ENCODE measurements at places on chromosomes 7 and 10.

DNA sequence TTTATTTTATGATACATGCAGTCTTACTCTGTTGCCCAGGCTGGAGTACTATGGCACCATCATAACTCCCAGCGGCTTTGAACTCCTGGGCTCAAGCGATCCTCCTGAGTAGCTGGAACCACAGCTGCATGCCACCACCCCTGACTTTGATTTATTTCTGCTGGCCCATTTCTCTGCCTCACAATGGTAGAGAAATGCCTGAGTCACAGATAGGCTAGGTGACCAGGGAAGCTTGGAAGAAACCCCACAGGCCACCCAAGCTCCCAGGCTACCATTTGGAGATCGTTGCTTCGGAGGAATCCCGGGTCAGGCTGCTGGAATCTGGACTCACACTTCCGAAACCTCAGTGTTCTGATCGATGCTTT is 17.4 kb upstream of the BAIAP2L1 start:
- DNase-seq = no peak

DNA sequence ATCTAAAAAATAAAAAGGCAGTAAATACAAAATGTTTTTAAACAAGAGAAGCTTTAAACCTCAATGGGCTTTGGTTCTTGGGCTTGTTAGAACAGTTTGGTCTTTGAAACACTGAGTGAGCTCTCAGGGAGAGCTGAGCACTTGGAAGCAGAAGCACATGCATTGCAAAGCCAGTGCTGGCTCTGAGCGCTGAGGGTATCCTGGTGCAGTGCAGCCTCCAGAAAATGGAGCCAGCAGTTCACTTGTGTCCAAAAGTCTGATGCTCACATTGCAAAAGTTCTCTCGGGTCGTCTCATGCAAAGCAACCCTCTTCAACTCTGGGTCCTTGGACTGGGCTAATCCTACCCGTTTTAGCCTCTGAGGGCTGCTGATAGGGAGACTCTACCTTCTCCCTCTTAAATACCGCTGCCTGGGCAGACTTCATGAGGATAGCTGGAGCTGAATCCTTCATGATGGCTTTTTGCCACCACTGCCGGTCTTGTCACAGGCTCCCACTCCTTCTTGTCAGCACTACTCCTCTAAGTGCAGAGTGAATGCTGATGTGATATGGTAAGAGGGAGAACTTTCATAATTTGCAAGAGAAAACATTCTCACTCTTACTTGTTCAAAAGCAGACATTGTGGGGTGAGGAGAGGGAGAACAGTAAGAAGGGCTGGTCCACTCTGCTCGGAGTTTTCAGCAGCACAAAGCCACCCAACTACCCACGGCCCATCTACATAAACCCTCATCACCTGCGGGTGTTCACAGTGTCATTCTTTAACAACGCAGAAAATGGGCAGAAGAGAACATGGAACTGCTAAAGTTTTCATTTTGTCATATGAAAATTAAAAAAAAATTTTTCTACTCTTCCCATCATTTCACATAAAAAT is 42.2 kb upstream of the BMPER start:
- DNase-seq = no peak

DNA sequence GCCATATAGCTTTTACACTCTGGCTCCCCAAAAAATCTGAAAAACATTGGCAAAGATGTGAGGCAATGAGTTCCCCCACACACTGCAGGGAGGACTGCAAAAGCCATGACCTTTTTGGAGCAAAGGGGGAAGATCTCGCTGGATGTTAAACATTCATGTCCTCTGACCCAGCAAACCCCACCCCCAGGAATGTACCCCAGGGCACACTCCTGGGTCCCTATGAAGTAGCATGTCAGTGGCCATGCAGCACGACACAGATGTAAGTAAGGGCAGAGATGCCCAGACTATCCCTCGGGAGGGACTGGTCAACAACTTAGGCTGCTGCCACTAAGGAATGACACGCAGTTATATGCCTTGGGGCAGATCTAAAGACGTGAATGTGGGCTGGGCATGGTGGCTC is 100.6 kb downstream of the DLG5 start:
- DNase-seq = no peak

GRCh38 chr7:38806912-38807311 is 102.1 kb downstream of the VPS41 start:
- DNase-seq = no peak

DNA sequence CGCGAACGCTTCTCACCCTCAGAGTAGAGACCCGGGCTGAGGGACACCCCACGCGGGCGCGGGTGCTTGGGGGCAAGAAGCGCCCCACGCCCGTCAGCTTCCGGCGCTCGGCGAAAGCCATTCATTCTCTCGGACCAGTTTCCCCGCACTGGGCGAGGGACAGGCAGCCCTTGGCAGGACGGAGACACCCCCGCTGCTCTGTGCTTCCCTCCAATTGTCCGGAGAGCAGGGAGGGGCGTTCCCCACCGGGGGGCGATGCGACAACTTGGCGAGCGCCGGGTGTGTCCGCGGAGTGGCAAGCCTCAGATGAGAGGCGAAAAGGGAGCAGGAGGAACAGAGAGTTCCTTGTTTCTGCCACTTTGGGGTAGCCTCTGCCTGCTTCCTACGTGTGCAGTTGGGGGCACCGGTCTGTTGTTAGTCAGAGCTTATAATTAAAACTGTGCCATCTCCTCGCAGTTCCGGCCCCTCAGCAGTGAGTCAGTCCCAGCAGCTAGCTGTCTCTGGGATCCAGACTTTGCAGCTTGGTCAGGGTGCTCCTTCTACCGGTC is 1.7 kb downstream of the GPR158 start:
- DNase-seq = no peak

- no peak for DNase-seq
Measured at GRCh38 chr10:69710008-69710888, 80.2 kb downstream of the FAM241B start.

GRCh38 chr10:69957886-69958555 is 94.6 kb upstream of the MACROH2A2 start:
- DNase-seq = no peak

DNA sequence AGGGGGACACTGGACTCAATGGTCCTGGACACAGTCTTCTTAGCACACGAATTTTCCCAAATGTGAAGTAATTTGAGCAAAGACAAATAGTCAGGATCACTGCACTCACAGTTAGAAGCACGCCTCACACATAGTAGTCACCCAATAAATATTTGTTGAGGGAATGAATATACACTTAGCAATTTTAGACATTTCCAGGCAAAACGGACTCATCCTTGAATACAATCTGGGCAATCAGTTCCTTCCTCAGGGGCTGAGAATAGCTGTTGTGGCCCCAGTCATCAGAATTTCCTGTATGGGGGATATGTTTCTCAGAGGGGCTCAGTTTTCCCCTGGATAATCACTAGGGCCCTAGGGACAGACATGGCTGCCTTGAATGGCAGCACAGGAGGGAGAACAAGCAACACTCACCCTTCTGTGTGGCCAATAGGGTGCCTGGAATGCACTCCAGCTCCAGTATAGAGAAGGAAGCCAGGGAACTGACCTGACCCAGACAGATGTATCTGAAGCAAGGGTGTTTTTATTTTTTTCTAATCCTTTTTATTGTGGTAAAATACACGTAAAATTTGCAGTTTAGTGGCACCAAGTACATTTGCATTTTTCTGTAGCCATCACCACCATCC is 282.7 kb upstream of the ZNF32 start:
- no peak for DNase-seq

DNA sequence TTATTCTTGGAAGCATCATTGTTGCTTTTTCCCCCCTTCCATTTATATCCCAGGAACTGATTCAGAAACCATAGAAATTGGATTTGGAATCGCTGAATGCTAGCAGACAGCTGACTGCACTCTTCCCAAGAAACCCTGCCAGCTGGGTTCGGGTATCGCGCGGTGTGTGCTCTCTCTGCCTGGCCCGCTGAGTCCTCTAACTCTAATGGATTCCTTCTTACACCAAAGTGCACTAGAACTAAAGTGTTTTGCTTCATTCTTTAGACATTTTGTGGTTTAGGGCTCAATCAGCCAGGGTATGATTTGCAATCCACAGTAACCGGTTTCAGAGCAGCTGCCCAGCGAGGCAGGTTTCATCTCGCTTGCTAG is 92.2 kb downstream of the EGFR start:
- no peak for DNase-seq

- no peak for DNase-seq
Measured at GRCh38 chr10:21364196-21365114, 161.0 kb downstream of the SKIDA1 start.

DNA sequence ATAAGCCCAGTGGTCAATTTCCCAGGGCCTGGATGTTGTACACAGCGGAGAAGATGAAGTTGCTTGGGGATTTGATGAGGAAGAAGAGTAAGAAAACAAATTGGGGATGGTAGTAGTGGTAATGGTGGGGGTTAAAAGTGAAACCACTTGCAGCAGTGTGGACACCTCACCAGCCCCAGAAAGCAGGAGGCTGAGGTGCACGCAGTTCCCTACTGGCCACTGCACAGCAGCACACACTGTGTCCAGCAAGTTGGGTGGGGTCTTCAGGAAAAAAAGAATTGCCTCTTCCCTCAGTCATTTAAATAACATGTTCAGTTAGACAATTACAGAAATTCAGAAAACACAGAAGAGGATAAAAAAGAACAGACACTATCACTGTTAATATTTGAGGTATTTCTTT is 96.6 kb downstream of the TAX1BP1 start:
- DNase-seq = no peak
